Activated CD4-positive, alpha-beta memory T cell treated with anti-CD3 and anti-CD28 coated beads, Interleukin-2, amount 10 ng/mL, durations not matched to agents 7 days and 5 days (primary cell): ENCODE measurements at places on chromosomes 5 and 9. TPM values are rescaled to one million over a fixed set of nuclear protein-coding genes. Genes with fewer than 3 reads are reported as not detected.

Gene PCDH12
- 2.0 TPM for total RNA-seq

Gene SMU1
- 22.9 TPM for total RNA-seq

Gene NAIP
- 13.5 TPM for total RNA-seq

Gene SH3GLB2
- total RNA-seq, result 87.0 TPM

Gene DNLZ
- 11.5 TPM for total RNA-seq

Gene SLU7
- 65.5 TPM for total RNA-seq

Gene GABRB2
- total RNA-seq, result not detected

Gene ZDHHC21
- 7.5 TPM for total RNA-seq

Gene MOB3B
- total RNA-seq, result 0.05 TPM

Gene SPINK7
- not detected for total RNA-seq

Gene DOCK8
- 370 TPM for total RNA-seq

Gene MARCHF11
- total RNA-seq, result not detected

Gene CXCL14
- total RNA-seq, result not detected

Gene ADAMTS19
- not detected for total RNA-seq

Gene PCDHGB6
- total RNA-seq, result not detected
